ENCODE measurements at places on chromosomes 4 and X.

- DNase-seq = no peak
These were observed 20.5 kb upstream of the AFAP1 start for GRCh38 chr4:7960017-7960789.

- peak; percentile 78 for DNase-seq
These were observed 512.8 kb downstream of the ANKRD50 start for GRCh38 chr4:124199755-124200154.

DNA sequence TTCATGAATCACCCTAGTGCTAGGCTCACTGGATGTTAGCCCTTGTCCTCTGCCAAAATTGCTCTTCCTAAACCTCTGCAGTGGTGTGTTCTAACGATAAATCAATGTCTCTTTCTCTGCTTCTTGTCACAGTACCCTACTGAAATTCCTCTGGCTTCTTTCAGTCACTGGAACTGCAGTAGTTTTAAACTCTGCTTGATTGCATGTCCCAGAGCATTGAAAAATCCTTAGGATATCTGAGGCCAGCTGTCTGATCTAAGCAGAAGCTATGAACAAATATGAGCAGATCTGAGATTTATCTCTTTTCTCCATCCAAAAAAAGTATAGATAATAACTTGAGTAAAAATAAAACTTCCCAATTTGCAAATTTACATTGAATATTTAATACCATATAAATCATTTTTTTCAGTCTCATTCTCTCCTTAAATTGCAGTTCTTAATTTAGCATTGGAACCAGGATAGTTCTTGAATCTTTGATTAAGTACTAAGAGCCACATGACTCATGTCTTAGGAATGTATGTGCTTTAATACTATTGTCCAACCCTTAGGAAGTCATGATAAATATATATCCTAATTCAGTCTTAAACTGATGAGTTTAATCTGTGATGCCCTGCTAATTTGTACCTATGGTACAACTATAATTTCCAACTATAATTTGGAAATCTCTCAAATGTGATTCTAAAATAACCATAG, 169.7 kb downstream of the PDHA2 start:
- DNase-seq = no peak

DNA sequence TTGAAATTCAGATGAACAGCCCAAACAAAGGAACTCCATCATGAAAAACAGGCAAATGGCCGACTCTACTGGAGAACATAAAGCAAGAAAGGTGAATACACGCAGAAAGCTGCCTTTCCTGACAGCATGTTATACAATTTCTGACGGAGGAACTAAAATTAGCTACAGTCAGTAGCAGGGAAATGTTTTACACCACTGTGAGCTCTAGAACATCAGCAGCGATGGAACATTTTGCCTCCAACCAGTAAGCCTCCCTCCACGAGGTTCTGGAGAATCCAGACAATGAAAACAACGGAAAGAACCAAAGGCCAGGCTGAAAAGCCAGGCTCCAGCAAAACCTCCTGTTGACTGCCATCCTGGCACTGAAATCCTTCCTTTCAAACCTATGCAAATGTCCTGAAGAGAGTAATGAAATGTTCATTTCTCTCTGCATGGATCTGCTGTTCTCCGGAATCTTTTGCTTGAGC, 78.9 kb downstream of the IRF2 start:
- no peak for DNase-seq

- peak; percentile 31 for DNase-seq
These were observed 524.2 kb downstream of the IQCM start for GRCh38 chr4:149291463-149291862.

- DNase-seq = no peak
These were observed 147.2 kb downstream of the SHROOM3 start for GRCh38 chr4:76582074-76582816.

- no peak for DNase-seq
These were observed 297.4 kb downstream of the HNRNPD start for GRCh38 chr4:82076359-82076758.

DNA sequence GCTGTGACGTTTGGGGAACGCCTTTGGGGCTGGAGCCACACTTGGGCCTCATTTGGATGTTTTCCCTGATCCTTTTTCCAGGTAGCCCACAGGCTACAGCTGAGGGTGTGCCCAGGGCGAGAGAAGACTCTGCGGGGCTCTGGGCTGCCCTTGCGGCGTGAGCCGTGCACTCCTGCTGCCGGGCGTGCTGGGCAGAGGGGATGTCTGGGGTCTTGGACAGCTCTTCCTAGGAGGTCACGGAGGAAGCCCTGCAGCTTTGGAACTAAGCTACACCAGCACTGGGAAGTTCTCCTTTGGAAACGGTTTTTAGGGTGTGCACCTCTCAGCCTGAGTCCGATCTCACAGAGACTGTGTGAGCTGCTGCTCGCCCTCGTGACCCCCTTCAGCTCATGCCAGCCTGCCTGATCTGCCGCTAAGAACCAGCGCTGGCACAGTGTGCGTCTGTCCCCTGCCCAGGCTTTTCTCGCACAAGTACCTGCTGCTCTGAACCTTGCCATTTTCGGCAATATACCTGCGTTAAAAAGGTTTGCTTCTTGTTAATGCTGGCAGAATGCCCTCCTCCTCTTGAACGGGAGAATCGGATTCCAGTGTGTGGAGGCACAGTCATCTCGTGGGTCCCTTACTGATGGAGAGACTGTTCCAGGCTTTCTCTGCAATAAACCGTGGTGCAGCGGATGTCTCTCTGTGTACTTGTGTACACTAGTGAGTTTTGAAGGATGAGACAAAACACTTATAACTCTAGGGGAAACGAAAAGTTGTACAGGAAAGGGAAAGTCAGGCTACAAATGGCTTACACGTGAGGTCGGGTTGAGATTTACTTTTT, 14.3 kb downstream of the MSANTD1 start:
- no peak for DNase-seq

Measured in dermis blood vessel endothelial cell (primary cell).